HepG2 (cell line): ENCODE measurements at places on chromosomes 2 and 18.
A peak's percentile ranks its signal among the peaks of the same experiment; 100 is the strongest.

DNA sequence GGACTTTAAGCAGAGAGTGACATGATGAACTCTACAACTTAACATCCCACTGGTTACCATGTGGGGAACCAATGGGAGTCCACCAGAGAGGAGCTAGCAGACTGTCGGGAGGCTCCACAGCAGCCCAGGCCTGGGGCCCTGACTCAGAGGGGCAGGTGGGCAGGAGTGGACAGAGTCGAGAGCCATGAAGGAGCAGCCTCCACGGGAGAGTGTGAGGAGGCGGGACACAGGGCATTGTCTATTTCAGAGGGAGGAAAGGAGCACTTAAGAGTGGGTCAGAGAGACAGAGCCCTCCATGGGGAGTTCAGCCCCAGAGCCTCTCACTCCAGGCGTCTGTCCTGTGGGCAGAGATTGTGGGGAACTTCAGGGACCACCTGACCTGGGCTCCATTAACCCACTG, 118.7 kb downstream of the CYP26B1 start:
- DNase-seq: no peak

- DNase-seq: no peak
Observed at GRCh38 chr2:216493334-216493685, 5.3 kb upstream of the RPL37A start.

- no peak for DNase-seq
Observed at GRCh38 chr2:239905306-239905705, 119.8 kb downstream of the NDUFA10 start.

GRCh38 chr2:55460562-55460961, 40.9 kb upstream of the CCDC88A start:
- DNase-seq: peak; percentile 27

GRCh38 chr2:70523996-70524965, 29.3 kb downstream of the TGFA start:
- peak; percentile 40 for DNase-seq
